NCI-H2081 (cell line): ENCODE measurements at places on chromosomes 2 and 18.

DNA sequence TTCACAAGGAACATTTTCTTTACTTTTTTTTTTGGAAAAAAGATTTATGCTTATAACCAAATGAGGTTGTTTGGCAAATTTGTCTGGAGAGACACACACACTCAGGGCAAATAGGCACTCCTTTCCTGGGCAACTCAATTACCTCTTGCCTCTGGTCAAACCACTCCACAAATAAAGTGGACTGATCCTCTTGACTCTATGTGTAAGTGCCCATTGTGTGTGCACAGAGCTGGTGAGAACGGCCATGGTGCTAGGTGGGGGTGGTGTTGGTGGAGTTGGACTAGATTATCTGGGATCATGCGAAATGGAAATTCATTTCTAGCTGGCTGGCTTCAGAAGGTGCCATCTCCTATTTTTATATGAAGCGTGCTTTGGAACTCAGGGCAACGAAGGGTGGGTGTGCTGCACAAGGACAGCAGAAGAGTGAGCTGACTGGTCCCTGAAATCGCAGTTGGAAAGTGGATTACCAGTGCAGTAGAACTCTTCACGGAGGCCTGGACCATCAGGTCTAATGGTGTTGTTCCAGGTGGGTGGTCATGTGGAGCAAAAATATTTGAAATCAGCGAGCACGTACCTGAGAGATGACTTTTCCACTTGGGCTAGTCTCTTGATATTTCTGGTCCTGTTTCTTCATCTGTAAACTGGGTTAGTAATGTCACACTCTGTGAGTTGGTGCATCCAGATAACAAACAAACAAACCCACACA lies 149.9 kb downstream of the RPIA start:
- DNase-seq: no peak

DNA sequence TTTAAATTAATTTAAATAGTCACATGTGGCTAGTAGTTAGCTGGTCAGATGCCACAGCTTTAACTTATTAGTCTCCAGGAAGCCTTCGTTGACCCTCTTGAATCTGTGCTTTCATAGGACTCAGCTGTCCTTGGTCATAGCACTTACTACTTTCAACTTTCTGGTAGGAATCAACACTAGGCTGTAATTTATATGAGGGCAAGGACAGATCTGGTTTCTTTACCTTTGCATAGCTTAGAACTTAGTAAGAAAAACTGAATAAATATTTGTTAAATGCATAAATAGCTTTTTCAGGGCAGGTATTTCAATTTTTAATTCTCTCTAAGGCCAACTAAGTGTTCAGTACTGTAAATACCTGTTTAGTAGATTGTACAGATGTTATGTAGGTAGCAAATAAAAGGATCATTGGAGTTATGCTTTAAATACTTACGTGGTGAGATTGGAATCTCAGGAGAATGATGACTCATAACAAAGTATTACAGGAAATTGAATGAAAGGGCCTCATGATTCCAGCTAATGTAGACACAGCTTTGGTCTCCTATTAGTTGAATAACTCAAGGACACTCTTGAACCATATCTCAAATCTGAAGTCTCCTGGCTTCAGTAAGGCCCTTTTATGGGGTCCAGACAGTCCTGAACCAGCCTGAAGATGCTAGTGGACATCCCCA lies 2.6 kb downstream of the CLIP4 start:
- no peak for DNase-seq

- no peak for DNase-seq
Observed at GRCh38 chr2:68741238-68741637, 6.6 kb downstream of the ARHGAP25 start.

DNA sequence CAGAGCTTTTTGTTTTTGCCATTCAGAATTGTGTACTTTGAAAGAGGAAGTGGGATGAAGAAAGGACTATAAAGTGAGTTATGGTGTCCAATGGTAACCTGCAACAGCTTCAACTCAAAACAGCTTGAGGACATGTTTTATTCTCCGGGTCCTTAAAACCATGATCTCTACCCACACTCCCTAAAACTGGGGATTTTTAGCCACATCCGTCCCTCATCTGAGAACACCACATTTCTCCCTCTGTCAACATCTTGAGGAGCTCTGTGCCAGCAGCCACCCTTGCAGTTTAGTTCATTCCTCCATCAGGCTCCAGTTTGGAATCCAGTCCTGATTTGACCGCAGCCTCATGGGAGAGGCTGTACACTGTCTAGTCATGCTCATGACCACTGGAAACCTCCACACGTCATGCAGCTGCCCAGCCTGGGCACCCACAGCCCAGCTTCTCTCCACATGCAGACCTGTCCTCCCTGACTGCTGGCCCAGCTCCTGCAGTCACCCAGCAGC lies 62.6 kb downstream of the C18orf63 start:
- DNase-seq: no peak

GRCh38 chr18:11115276-11115675 lies 34.1 kb downstream of the PIEZO2 start:
- no peak for DNase-seq

DNA sequence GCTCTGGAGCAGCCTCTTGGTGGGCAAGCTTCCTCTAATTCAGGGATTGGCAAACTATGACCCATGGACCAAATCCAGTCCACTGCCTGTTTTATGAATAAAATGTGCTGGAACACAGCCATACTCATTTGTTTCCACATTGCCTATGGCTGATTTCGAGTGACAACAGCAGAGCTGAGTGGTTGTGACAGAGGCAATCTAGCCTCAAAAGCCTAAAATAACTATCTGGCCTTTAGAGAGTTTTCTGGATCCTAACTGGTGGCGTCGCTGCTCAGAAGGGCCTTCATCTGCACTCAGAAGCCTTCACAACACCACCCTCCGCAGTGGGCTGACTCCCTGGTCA lies 147.1 kb downstream of the CCBE1 start:
- no peak for DNase-seq
